ENCODE measurements at places on chromosomes 16 and 17.

GRCh38 chr17:36545077-36545464, 352 bp downstream of the GGNBP2 start:
- no peak for DNase-seq

DNA sequence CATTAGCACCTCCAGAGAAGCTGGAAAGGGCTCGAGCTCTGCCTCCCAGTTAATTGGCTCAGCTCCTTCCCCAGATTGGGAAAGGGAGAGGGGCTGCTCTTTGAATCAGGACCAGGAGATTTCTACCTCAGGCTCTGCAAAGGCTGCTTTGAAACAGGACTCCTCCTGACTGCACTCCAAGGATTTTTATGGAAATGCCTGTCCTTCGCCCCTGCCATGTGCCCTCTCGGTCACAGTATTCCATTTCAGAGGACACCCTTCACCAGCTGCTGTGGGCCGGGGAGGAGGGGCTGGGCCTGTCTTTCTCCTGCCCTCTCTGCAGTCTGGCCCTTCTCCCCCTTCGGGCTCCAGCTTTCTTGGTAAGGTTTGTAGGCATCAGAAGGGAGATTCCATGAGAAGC, 13.6 kb downstream of the MRM1 start:
- DNase-seq: no peak

- no peak for DNase-seq
Observed at GRCh38 chr16:58049232-58050185, 24.0 kb downstream of the MMP15 start.

DNA sequence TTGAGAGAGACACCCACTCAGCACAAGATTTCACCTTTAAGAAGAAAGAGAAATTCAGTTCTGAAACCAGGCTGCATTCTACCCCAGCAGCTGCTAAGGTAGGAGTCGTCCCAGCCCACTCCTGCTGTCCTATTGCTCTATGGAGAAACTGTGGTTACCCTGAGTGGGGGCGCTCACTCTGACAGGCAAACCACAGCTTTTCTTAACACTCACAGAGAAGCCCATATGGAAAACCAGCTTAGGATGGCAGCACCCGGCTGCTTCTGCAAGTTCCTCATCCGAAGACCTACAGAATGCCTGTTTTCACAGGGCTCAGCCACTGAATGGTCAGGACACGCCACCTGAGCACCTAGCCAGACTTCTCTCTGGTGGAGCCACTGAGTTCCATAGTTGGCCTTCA, 7.5 kb downstream of the ATP5PD start:
- DNase-seq: no peak

GRCh38 chr16:82888591-82889001, 261.8 kb downstream of the CDH13 start:
- DNase-seq: no peak

- peak; percentile 17 for DNase-seq
Observed at GRCh38 chr16:24820522-24820921, 25.2 kb upstream of the SLC5A11 start.

GRCh38 chr17:83143817-83144231, 64.4 kb downstream of the METRNL start:
- no peak for DNase-seq

DNA sequence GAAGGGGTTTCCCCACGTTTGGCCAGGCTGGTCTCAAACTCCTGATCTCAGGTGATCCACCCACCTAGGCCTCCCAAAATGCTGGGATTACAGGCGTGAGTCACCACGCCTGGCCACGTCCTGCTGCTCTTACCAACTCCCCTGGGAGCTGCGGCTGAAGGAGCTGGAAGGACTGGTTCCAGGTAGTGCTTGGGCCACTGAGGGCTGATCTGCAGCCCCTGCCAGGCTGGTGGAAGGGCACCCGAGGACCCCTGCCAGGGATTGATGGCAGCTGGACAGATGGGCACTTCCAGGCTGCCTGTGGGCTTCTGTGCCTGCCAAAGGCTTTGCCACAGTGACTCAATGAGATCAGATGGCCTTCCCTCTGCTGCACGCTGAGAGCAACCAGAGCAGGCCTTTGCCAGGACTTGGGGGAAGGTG, 2.3 kb downstream of the OXLD1 start:
- no peak for DNase-seq

DNA sequence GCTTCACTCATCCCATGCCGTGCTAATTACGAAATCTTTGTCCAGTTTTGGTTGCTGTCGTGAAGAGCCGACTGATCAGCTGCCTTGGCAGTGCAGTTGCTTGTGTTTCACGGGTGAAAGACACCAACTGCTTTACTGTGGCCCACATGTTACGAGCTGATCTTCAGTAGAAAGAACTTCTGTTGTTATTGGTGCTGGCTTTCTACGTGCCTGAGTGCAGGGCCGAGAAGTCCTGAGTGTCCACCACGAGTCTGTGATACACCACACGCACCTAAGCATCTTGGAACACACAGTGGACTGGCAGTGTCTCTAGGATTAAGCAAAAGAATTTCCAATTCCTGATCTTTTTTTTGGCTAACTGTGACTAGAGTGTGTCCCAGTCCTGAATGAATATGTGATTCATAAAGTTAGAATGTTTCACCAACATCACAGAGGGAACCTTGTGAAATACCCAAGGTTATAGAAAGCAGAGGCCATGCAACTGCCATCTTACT, 70.4 kb upstream of the CLEC18A start:
- no peak for DNase-seq

DNA sequence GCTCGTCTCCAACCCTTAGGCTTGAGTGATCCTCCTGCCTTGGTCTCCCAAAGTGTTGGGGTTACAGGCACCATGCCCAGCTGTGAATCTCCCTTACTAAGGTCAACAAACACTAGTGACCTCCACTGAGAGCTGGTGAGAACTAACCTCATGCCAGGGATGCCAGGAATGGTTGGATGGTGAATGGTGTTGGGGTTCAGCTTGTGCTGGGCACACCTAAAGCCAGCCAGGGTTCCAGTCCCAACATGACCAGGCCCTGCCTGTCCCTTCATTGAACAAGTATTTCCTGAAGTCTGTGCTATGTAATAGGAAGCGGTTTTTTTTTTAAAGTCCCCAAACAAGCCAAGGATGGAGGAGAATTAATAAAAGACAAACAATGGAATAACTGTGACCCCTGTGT, 56.0 kb upstream of the TOB1 start:
- DNase-seq: no peak

GRCh38 chr17:49753959-49754391, 10.0 kb downstream of the FAM117A start:
- no peak for DNase-seq

- DNase-seq: no peak
Observed at GRCh38 chr17:4641297-4642195, at the start of gene ALOX15. Gene ALOX15 (minus strand): TSS chr17:4641678. CDS start chr17:4641651, 27 bp downstream.

- DNase-seq: no peak
Observed at GRCh38 chr17:40947929-40948328, 10.5 kb upstream of the KRT23 start.

DNA sequence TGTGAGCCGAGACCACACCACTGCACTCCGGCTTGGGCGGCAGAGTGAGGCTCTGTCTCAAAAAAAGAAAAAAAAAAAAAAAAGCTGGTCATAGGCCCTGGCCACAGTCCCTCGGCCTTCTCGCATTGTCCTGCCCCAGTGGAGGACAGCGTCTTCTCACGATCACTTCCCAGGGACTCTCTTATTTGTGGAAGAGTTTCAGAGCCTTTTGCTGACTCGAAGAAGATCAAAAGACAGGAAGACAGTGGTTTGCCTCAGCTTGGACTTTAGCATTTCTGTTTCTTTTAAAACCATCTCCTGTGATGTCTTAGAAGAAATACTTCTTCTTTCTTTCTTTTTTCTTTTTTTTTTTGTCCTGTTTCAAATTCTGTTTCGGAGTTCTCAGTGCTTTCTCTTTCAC, 210.0 kb downstream of the FTO start:
- no peak for DNase-seq

GRCh38 chr17:28755486-28755885, 11.7 kb downstream of the TRAF4 start:
- no peak for DNase-seq

- DNase-seq: no peak
Observed at GRCh38 chr17:16888413-16889087, 83.4 kb downstream of the TNFRSF13B start.

DNA sequence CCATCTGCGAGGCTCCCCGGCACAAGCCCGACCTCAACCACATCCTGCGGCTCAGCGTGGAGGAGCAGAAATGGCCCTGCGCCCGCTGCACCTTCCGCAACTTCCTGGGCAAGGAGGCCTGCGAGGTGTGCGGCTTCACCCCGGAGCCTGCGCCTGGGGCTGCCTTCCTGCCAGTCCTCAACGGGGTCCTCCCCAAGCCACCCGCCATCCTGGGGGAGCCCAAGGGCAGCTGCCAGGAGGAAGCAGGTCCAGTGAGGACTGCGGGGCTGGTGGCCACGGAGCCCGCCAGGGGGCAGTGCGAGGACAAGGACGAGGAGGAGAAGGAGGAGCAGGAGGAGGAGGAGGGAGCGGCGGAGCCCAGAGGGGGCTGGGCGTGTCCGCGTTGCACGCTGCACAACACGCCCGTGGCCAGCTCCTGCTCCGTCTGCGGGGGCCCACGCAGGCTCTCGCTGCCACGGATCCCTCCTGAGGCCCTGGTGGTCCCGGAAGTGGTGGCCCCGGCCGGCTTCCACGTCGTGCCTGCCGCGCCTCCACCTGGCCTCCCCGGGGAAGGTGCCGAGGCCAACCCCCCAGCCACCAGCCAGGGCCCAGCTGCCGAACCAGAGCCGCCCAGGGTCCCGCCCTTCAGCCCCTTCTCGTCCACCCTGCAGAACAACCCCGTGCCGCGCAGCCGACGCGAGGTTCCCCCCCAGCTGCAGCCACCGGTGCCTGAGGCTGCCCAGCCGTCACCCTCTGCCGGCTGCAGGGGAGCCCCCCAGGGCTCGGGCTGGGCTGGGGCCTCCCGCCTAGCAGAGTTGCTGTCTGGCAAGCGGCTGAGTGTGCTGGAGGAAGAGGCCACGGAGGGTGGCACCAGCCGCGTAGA, 13.1 kb upstream of the PRR35 start:
- peak; percentile 70 for DNase-seq

GRCh38 chr16:57091200-57091974, 996 bp upstream of the CPNE2 start:
- DNase-seq: no peak

GRCh38 chr17:47470836-47471235, 60.1 kb upstream of the NPEPPS start:
- DNase-seq: no peak

DNA sequence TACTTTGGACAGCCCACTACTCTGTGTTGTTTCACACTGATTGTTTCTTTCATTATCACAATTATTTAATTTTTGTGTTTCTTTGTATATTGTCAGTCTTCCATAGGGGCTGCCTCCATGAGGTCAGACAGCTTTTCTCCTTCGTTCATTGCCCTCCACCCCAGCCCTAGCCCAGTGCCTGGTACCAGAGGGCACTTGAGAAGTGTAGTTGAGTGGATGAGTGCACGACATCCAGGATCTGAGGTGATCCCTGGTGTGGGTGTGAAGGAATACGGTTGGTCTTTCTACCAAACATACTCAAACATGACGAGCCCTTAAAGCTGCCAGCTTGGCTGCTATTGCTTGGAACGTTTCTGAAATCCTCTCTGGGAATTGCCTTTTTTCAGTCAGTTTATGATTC, 37.9 kb downstream of the DHRS7B start:
- DNase-seq: no peak

GRCh38 chr17:4944554-4945175, 3.7 kb downstream of the PFN1 start:
- DNase-seq: no peak

- DNase-seq: no peak
Observed at GRCh38 chr17:27873211-27873610, 20.0 kb downstream of the LYRM9 start.

GRCh38 chr16:66036184-66036583, 330.3 kb upstream of the CDH5 start:
- no peak for DNase-seq

DNA sequence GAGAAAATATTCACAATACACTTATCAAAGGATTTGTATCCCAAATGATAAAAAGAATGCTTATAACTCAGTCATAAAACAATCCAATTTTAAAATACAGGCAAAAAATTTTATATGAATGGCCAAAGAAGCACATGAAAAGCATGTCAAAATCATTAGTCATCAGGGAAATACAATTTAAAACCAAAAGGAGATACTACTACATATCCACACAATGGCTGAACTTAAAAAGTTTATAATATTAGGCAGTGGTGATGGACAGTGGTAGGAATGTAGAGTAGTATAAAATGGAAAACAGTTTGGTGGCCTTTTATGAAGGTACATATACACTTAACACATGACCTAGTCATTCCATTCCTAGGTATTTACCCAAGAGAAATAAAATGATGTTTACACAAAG, 12.2 kb downstream of the CMC2 start:
- no peak for DNase-seq

- DNase-seq: peak; percentile 41
Observed at GRCh38 chr17:9974448-9975381, 69.6 kb upstream of the RCVRN start.

DNA sequence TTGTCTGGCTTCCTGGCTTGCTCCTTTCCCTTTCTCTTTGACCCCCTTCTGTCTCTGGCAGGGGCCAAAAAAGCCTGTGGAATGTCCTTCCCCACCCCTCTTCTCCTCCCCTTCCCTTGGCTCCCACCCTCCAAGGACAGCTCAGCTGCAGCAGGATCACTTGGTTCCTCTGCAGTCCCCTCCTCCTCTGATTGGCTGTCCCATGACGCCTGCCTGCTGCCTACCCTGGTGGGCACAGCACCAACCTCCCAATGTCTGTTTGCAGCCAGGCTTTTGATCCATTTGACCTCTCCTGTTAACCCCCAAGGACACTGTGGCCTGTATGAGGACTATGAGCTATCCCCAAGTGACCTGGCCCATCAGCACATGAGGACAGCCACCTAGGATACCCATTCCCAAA, 14.8 kb upstream of the MTMR4 start:
- no peak for DNase-seq

DNA sequence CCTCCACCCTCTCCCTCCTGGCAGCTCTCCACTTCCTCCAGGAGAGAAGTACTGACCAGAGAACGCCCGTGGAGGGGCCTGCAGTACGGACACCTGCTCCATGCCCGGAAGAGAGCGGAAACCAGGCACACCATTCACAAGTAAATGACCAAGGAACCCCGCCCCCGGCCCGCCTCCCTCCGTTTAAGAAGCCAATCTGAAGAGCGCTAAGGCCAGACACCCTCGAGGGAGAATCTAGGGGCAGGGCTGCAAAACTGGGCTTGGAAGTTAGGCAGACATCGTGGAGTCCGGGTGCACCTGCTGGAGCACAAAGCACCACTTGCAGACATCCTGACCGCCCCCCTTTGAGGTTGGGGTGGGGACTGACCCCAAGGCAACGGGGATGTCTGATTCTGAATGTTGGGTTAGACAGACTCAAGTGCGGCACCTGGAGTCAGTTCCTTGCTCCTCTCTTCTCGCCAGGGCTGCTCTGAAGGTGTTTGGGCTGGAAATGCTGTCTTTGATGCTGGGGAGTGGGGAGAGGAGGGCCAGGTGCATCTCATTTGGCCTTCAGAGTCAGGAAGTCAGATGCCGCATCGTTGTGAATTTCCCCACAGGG, 964 bp upstream of the FAAP100 start:
- DNase-seq: peak; percentile 72

DNA sequence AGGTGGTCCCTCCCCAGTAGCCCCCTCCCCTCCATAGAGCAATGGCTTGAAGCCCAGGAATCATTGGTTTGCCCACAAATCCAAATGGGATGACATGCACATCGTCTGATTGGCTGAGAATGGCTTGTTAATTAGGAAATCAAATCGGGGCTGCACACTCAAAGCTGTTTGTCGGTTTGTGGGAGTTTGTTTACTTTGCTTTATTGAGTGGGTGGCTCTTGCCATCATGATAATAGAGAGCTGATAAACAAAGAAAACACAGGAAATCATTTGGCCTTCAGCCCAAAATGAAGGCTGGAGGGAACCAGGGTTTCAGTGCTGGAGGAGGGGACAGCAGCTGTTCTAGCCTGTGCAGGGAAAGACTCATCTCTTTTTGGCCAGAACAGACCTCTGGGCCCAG, 316.3 kb downstream of the CBLN1 start:
- no peak for DNase-seq

Measured in inflammatory macrophage treated with lipopolysaccharide for 1 hour (primary cell).